Inflammatory macrophage (primary cell): ENCODE measurements at places on chromosomes 12 and 14.
A peak's percentile ranks its signal among the peaks of the same experiment; 100 is the strongest.

- no peak for DNase-seq
Observed at GRCh38 chr12:65533177-65533883, 254.8 kb downstream of the MSRB3 start.

GRCh38 chr12:96375170-96375569 lies 25.1 kb downstream of the CDK17 start:
- no peak for DNase-seq

DNA sequence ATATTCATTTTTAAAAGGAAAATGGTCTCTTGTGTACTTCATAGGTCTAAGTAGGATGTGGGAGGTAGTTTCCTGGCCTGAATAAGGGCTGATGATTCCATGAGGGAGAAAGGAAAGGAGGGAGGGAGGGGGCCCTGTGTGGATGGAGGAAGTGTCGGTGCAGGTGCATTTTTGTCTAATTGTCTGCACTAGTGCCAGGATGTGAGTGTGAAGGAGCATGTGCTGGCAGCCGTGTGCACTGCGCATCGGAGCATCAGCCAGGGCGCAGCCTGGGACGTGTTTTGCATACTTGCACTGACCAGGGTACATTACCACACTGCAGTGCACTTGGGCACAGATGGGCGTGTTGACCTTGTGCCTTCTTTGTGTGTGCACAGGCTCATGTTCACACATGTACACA lies 29.2 kb downstream of the SMUG1 start:
- no peak for DNase-seq

DNA sequence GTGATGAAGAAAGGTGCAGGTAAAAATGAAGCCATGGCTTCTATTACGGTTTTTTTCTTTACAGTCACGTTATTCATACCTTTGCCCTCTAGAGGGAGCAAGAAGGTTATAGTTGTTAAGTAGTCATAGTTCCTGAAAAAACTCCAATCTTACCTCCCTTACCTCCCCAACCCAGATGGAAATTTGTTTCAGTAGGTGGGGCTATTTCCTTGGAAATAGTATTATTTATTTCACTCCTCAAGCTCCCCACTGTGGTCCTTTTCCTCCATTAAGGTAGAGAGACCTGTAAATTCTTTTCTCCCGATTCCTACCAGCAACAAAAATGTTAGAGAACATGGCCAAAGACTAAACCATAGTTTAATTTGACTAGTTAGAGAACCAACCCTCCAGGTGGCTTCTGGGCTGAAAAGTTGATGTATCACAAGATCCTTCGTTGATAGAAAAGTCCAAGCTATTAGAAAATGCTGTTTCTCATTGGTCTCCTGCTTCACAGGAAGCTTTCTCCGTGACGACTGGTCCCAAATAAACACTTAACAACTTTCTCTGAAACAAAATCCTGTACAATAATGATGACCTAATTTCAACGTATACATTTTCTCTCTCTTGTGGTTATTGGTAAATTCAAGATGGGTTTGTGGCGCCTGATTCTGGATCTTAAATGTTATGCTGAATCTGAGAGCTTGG lies 43.5 kb downstream of the TMX1 start:
- DNase-seq, result peak; percentile 53

- no peak for DNase-seq
Observed at GRCh38 chr12:73452672-73453469, 1084.8 kb upstream of the ATXN7L3B start.

DNA sequence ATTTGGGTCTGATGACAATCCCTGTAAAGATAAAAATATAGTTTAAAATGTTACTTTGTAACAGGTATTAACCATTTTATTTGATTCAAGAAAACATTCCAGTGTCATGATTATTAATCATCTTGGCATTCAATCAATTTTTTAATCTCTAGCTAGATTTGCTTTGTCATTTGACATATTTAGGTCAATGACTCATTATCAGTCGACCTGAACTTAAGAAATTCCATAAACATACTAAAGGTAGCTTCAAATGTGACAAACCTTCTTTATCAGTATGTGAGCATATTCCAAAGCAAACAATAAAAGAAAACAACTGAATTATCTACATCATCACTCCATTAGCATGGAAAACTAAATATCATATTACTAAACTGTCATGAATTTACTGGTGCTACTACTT lies 50.8 kb upstream of the CDKL1 start:
- DNase-seq, result no peak

- no peak for DNase-seq
Observed at GRCh38 chr14:77158882-77159255, 17.3 kb upstream of the ZDHHC22 start.

DNA sequence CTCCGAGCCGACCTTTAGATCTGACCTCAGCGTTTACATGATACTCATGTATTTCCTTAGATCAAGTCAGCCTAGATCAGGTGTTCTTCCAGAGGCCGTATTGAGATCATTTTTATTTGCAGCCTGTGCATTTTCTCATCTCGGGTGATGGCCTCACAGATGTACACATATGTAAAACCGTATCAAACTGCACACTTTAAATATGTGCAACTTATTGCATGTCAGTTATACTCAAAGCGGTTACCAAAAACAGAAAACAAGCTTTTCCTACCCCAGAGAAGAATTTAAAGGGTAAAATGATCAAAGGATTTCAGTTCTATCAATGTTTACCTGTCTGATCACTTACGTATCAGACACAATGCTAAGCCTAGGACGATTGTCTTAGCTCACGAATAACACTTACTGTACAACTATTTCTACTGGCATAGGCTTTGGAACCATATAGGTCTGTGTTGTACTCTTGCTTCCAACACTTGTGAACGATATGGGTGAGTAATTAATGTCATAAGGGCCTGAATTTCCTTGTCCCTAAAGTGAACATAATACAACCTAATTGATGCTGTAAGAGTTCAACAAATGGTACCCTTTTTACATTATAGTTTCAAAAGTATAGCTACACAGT lies 628 bp upstream of the LLPH start:
- DNase-seq, result no peak

DNA sequence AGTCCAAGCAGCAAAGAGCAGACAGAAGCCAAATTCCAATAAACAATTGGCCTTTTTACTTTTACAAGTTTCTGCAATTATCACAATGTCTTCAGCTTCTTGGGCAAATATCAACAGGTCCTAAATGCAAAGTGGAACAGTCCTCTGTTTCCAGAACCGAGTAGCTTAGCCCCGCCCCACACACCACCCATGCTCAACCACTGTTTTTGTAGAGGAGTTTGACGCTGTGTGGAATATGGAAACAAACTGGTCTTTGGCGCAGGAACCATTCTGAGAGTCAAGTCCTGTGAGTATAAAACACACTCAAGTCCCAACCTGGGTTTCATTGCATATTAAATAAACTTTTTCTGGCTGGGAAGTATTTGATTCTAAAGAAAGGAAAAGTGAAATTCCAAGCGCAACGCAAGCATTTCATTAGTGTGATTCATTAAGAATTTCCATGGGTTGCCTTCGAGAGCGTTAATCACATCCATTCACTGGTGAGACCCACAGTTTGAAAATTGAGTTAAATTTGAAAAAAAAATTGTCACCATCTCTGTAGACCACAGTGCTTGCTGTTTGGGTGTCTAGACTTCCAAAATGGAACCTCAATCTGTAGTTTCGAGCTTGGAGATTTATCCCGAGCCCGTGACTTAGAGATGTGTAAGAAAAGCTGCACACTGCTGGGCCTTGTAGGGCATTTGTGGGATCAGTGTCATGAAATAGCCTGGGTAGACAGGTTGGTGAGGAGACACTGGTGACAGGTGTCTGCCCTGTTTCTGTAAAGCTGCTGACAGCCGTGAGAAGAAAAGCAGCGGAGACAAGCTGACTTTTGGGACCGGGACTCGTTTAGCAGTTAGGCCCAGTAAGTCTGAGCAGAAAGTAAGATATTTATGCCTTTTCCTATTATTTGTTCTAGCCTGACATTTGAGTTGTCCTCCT lies 96.1 kb downstream of the DAD1 start:
- no peak for DNase-seq
